Caco-2 (cell line): ENCODE measurements at places on chromosomes 11 and 22.
A peak's percentile ranks its signal among the peaks of the same experiment; 100 is the strongest.

DNA sequence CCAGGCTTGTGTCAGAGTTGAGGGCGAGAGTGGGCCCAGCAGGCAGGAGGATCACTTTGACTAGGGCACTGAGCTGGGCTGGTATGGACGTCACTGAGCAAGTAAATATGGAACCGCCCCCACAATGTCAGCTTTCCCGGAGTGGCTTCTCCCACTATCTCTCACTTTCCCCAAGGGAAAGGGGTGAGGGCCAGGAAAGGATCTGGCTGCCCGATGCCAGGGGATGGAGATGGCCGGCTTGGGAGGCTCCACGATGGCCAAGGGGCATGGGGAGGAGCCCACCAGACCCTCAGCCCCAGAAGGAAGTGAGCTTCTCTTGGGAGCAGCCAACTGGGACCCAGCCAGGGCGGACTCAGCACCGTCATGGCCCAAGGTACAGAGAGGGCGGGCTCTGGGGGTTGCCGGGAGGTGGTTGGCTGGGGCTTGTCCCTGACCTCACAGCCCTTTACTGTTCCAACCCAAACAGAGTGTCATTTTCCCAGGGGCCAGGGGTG lies 8.7 kb downstream of the PRDM11 start:
- no peak for DNase-seq

- DNase-seq = peak; percentile 33
Measured at GRCh38 chr22:33920197-33920540, at the start of gene LARGE1. Gene LARGE1, minus strand, starts transcription at chr22:33920476.

DNA sequence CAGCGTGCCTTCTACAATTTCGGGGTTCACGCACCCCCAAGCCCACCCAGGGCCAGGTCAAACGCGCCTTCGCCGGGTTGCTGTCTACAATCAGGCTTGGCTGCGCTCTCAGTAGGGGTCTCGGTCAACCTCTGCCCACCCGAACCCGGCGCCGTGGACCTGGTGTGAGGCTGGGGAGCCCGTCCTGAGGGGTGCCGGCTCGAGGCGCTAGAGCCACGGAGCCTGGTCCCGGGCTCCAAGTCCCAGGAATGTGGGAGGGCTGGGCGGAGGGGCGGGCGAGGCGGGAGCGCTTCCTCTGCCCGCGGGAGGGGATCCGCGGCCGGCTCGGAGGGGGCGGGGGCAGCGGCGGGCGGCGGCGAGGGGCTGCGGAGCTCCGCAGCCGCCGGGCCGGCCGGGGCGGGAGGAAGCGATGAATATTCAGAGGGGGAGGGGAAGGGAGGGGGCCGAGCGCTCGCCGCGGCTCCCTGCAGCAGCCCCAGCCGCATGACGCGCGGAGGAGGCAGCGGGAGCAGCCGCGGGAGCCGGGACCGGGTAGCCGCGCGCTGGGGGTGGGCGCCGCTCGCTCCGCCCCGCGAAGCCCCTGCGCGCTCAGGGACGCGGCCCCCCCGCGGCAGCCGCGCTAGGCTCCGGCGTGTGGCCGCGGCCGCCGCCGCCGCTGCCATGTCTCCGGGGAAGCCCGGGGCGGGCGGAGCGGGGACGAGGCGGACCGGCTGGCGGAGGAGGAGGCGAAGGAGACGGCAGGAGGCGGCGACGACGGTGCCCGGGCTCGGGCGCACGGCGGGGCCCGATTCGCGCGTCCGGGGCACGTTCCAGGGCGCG lies at the start of gene PTPRJ:
Gene PTPRJ, plus strand, starts transcription at position 472 of the 819 bp plus-strand sequence. CDS start 354 bp downstream, outside the sequence.
- DNase-seq = peak; percentile 65

DNA sequence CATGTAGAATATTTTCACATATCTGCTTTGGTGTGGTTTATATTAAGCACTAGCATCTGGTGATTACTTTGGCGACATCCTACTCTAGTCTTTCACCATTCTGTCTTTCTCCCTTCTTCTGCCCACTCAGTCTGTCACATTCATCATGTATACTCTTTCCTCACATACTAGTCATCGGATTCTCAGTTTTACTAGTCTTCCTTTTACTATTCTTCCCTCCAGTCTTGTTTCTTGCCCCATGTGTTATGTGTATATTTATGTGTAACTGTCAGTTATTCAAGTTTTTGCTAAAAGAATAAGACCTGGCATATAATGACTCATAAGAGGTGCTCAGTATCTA lies 4.6 kb upstream of the DIXDC1 start:
- DNase-seq = no peak

GRCh38 chr22:19970479-19971275 lies 29.1 kb upstream of the TXNRD2 start:
- DNase-seq = peak; percentile 83

DNA sequence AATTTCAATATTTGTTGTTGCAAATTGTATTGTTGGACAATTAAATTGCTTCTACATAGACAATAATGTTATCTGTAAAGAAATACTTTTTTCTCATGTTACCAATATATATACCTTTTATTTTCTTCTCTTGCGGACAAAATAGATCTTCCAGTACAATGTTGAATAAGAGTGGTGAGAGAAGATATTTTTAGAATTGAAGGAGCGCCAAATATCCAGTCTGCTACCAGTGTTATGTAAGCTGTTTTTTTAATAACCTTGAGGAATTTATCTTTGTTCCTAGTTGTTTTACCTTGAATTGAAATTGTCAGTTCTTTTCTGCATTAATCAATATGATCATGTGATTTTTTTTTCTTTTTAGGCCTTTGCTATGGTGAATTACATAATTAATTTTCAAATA lies 1702.5 kb upstream of the RAG2 start:
- DNase-seq = no peak

DNA sequence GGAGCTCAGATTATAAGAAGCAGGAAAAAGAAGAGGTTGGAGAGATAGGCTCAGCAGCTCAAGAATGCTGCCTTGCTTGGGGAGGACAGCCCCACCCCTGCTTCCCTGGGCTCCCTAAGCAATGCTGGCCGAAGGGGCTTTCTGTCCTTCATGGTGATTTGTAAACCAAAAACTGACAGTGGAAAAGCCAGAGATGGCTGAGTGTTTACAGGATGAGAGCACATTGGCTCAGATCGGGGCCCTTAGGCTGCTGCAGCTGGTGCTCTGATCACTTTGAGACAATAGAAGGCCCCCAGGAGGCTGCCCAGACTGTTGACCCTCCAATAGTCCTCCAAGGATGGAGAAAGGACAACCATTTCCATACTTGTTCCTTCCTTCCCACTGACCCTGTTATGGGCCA lies 28.8 kb upstream of the AMOTL1 start:
- DNase-seq = no peak

- peak; percentile 71 for DNase-seq
Measured at GRCh38 chr11:35237860-35238715, 99.1 kb downstream of the CD44 start.

GRCh38 chr22:21450320-21450831 lies 16.8 kb upstream of the TMEM191C start:
- no peak for DNase-seq

DNA sequence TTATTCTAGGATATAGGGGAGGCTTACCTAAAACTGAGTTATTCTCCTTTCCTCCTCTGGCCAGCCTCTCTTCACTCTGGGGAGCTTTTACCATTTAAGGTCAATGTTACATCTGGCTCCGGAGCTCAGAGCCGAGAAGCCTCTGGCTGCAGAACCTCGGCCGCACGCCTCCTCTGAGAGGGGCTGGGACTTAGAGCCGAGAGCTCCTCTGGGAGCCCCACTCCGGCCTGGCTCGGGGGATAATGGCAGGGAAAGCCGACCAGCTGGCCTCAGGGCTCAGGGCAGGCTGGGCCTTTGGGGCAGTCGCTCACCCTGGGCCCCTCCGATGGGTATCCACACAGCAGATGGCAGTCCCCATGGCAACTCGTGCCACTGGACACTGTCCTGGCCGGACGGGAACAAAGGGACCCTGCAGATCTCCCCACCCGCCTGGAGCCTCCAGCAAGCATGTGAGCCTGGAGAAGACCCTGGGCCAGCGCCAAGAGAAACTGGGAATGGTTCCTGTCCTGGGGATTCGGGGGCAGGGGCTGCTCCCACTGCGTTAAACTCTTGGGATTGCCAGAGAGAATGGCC lies at the start of gene IRAG1:
Gene IRAG1, minus strand, starts transcription at position 247 of the 573 bp plus-strand sequence. Its CDS starts 153 bp downstream, at position 94.
- DNase-seq = no peak

DNA sequence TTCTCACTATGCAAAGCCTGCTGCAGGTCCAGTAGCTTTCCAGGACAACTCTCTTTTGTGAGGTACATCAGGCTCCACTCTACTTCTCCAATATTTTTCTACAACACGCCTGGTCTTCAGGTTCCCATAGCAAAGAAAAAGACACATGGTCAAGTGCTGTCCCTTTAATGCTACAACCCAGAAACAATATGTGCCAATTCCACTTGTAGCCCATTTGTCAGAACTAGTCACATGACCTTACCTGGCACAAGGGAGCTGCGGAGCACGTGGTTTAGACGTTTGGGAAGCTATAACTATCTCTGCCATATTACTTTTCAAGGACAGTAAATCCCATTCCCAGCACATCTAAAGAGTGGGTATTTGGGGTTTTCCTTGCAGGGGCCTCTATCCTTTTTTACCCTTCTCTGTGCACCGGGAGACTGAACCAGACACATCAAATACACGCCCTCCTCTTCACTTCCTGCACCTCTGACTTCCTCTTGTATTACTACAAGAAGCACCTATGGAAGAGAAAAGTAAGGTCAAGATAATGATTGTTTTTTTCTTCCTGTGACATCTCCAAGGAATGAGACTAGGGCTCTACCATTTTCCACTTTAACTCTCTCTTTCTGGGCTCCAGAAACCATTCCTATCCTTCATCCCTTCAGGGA lies 237.6 kb downstream of the ETS1 start:
- no peak for DNase-seq

GRCh38 chr11:104695065-104695463 lies 203.2 kb downstream of the CASP12 start:
- DNase-seq = no peak

DNA sequence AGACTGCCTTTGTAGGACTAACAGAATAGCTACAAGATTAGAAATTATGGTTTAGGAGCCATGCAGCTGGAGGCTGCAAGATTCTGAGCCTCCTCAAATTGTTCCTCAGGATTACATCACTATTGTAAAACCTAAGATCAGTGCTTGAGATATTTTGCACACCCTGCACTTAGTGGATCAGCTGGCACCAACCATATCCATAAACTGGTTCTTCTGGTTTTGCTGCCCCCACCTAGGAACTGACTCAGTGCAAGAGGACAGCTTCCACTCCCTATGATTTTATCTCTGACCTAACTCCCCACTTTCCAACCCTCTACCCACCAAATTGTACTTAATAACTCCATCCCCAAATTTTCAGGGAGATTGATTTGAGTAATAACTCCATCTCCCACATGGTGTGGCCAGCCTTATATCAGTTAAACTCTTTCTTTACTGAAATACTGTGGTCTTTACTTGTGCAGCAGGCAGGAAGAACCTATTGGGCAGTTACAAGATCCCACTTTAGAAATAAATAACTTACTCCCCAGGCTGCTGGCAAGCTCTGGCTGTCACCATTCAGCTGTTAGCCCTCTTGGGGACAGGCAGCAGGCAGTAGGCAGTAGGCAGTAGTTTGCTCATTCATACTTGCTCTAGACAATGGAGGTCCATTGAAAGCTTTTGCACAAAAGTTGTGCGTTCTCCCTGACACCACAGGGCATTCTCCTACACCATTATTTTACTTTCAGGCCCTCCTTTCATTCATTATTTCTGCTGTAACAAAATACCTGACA lies 119.0 kb downstream of the SLC17A6 start:
- DNase-seq = peak; percentile 32
